Left renal cortex interstitium (tissue), 4 donors: ENCODE measurements at places on chromosomes 2 and 18.

GRCh38 chr2:187939180-187939579, 352.5 kb upstream of the GULP1 start:
- DNase-seq = no peak

DNA sequence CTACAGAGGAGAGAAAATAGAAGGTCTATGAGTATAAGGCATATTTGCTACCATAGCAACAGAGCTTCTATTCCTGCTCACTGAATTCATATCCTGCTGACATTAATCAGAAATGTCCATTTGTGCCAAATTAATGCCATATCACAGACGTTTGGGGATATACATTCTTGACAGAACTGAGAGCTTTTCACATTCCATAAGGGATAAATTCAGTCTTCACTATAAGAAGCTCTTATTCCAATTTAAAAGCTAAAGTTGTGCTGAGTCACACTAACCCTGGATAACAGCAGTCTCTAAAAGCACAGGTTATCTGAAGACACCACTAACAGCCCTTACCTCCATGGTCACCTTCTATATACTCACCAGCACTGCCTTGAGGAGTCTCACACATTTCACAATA, 178.1 kb downstream of the RAB3GAP1 start:
- DNase-seq = no peak

- no peak for DNase-seq
Observed at GRCh38 chr2:227401550-227401949, 13.8 kb upstream of the SCYGR1 start.

DNA sequence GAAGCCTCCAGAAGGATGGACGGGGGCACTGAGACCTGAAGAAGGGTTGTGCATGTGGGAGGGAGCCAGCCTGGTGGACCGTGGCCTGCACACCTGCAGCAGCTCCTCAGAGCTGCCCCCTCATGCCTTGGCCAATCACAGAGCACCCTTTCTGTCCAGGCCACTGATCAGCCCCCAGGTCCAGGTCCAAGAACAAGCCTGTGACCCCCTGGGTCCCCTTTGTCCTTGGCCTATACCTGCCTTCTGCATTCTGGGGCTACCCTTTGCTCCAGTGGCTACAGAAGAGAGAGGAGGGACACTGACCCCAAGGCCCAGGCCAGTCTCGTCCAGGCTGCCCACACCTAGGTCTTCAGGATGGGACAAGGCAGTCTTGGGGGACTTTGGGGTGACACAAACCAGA, 62.2 kb downstream of the AGAP1 start:
- DNase-seq = no peak

DNA sequence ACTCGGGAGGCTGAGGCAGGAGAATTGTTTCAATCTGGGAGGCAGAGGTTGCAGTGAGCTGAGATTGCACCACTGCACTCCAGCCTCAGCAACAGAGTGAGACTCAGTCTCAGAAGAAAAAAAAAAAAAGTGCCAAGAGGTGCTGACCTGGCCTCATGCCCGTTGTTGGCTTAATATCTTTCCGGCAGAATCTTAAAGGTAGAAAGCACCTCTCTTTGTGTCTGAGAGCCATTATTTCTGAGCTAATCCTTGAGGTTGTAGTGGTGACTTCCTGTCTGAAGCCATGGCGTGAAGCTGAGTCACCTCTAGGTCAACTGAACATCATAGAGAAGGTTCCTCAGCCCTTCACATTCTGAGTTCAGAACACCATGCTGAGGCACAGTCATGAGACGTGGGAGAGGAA, 60.4 kb downstream of the WDSUB1 start:
- no peak for DNase-seq

GRCh38 chr18:13264091-13265007, 45.8 kb downstream of the LDLRAD4 start:
- no peak for DNase-seq

DNA sequence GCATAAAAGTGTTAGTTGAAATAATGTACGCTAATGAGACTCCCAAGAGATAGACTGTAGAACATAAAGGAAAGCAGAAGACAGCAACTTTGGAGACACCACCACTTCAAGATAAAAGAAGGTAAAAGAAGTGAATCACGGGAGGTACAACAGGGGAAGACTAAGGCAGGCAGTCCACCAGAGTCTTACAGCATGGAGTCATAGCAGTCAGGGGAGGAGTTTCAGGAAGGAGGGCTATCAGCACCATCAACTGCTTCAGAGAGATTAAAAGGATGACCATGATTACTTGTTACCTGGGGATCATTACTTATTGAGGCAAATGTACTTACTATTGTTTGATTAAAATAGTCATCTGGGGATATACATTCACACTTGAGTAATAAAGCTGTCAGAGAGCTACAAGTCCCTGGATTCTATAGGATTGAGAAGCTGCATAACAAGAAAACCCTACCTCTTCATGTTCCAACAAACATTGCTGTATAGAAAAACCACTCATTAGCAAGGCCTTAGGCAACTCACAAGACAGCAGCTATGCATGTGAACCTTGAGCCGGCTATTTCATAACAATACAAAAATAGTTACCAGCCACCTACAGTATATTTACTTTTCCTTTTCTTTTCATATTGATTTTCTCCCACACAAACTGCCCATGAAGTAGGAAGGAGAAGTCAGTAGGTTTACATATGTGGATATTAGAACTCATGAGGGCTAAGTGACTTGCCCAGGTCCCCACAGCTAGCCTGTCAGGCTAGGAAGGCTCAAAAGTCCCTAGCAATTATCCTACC, 101.7 kb downstream of the PDE11A start:
- no peak for DNase-seq
